Activated gamma-delta T cell treated with anti-CD3 and anti-CD28 coated beads, Interleukin-2, amount 50 U/mL, for 16 hours (primary cell): ENCODE measurements at places on chromosomes 12 and 14.

- DNase-seq, result no peak
These were observed 116.7 kb downstream of the LMNTD1 start for GRCh38 chr12:25436206-25437030.

- DNase-seq, result no peak
These were observed 11.5 kb downstream of the CCDC175 start for GRCh38 chr14:59565087-59565486.

- DNase-seq, result no peak
These were observed 102.8 kb upstream of the NPAS3 start for GRCh38 chr14:32835924-32836323.

DNA sequence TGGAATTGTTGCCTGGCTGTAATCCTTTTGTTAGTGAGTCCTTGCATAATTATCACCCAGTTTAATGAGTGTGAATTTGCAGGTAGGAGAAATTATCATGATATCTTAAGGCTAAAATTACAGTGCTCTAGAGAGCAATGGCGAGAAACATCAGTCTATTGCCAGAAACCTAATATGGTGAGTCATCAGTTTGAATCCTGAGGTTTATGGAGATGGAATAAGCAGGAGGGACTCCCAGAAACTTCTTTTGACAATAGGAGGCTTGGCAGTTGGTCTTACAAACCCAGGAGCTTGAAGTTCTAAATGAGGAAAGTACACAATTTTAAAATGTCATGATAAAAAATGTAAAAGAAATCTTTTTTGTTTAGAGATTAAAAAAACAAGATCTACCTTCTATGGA is 31.5 kb upstream of the CRADD start:
- no peak for DNase-seq

GRCh38 chr14:105919458-105920150 is 393.2 kb downstream of the TMEM121 start:
- no peak for DNase-seq

GRCh38 chr14:97077687-97078086 is 280.5 kb downstream of the VRK1 start:
- no peak for DNase-seq

DNA sequence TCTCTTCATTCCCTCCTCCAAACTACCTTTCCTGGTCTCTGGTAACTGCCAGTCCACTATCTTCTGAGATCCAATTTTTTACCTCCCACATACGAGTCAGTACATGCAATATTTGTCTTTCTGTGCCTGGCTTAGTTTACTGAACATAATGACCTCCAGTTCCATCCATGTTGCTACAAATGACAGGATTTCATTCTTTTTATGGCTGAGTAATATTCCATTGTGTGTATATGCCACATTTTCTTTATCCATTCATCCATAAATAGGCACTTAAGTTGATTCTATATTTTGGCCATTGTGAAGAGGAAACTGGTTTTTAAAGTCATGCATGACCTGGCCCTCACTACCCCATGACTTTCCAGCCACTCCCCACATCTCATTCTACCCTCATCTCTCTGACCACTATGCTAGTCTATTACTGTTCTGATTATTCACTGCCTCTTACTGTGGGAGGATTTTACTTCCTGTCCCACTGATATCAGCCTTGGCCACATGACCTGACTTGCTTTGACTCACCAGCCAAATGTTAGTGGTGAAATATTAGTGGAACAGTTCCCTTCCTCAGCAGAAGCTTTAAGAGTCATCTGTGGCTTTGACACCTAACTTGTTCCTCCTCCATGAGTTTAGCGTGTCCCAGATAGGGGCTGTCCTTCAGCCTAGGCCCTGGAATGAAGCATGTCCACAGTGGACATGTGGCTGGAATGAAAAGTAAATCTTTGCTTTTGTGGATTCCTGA is 52.2 kb downstream of the GOLGA5 start:
- no peak for DNase-seq

GRCh38 chr12:77102691-77103090 is 37.3 kb upstream of the E2F7 start:
- no peak for DNase-seq

GRCh38 chr14:90450667-90451066 is 53.8 kb downstream of the CALM1 start:
- DNase-seq, result no peak
